ENCODE measurements at places on chromosomes 16 and 17. TPM values are rescaled to one million over a fixed set of nuclear protein-coding genes. Genes with fewer than 3 reads are reported as not detected.

The MMP25 gene
- under 0.01 TPM for total RNA-seq

The ALOX12 gene
- total RNA-seq: not detected

The XYLT2 gene
- total RNA-seq: 28.8 TPM

The NOMO2 gene
- 92.3 TPM for total RNA-seq

The ATP2A3 gene
- 0.54 TPM for total RNA-seq

The DNAH2 gene
- total RNA-seq: not detected

The JUP gene
- total RNA-seq: 79.8 TPM

The OR3A2 gene
- not detected for total RNA-seq

The TOP2A gene
- total RNA-seq: 33.9 TPM

The KCNH6 gene
- not detected for total RNA-seq

The MT1A gene
- total RNA-seq: 3.3 TPM

The DRC3 gene
- total RNA-seq: 1.3 TPM

The MSRB1 gene
- 8.2 TPM for total RNA-seq

The AHSP gene
- total RNA-seq: not detected

Measured in endothelial cell of coronary artery (primary cell).